GM12878 (cell line): ENCODE measurements at places on chromosomes 11 and 22.

GRCh38 chr22:26912655-26913345 lies 255.4 kb downstream of the MIAT start:
- no peaks in the 10 kb centered on the region; the same call in none of the 2 replicates for H3K27me3 ChIP-seq
- H3K36me3 ChIP-seq = no peaks in the 10 kb centered on the region
- DNase-seq = no peak
- H3K4me3 ChIP-seq = no peak overlapping the region
- no peaks in the 10 kb centered on the region for H3K4me1 ChIP-seq

GRCh38 chr11:79237091-79237490 lies 203.7 kb downstream of the TENM4 start:
- H3K36me3 ChIP-seq = no peaks in the 10 kb centered on the region
- no peaks in the 10 kb centered on the region for H3K4me1 ChIP-seq
- H3K27ac ChIP-seq = no peak overlapping the region

GRCh38 chr11:67071420-67072284 lies 15.0 kb downstream of the RHOD start:
- H3K4me3 ChIP-seq = no peak overlapping the region

GRCh38 chr22:23791738-23792645 lies 5.2 kb downstream of the SMARCB1 start:
- DNase-seq = no peak
- peaks cover 6% of the 10 kb centered on the region; the same call in 1 of the 2 replicates for H3K4me1 ChIP-seq
- H3K4me3 ChIP-seq = no peak overlapping the region
- H3K27me3 ChIP-seq = no peaks in the 10 kb centered on the region
- H3K36me3 ChIP-seq = peaks cover 16% of the 10 kb centered on the region

DNA sequence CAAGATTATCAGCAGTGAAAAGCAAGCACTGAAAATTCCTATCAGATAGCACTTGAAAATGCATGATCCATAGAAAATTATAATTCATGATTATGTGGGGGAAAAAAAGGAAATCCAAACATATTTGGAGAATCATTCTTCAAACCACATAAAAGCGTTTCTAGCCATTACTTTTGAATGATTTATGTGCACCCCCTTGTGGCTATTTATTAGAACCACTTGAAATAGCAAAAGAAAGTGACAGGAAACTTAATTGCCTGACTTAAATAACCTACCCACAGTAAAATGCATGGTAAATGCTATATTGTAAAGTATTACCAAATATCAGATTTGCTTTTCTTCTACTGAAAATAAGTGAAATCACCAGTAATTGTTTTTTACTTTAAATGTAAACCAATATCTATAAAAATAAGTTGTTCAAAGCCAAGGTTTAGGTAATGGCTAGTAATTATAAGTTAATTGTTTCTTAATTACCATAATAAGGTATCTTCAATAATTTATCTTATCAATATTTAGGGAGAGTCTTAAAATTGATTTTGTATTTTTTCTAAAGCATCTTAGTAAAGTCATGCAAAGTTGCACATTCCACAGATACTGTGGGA lies 168.5 kb downstream of the ARHGAP42 start:
- no peaks in the 10 kb centered on the region for H3K27me3 ChIP-seq
- DNase-seq = no peak
- H3K4me3 ChIP-seq = no peak overlapping the region
- no peak overlapping the region for H3K27ac ChIP-seq

- no peak overlapping the region for H3K27ac ChIP-seq
- no peak for DNase-seq
- no peak overlapping the region for H3K4me3 ChIP-seq
- no peaks in the 10 kb centered on the region for H3K4me1 ChIP-seq
- H3K27me3 ChIP-seq = peaks cover 3% of the 10 kb centered on the region; the same call in 1 of the 2 replicates
Observed at GRCh38 chr22:24871611-24872205, 65.7 kb downstream of the SGSM1 start.

GRCh38 chr11:42913731-42914130 lies 398.1 kb upstream of the API5 start:
- H3K4me1 ChIP-seq = no peaks in the 10 kb centered on the region
- H3K27ac ChIP-seq = no peak overlapping the region
- no peak overlapping the region for H3K4me3 ChIP-seq
- no peaks in the 10 kb centered on the region for H3K36me3 ChIP-seq

DNA sequence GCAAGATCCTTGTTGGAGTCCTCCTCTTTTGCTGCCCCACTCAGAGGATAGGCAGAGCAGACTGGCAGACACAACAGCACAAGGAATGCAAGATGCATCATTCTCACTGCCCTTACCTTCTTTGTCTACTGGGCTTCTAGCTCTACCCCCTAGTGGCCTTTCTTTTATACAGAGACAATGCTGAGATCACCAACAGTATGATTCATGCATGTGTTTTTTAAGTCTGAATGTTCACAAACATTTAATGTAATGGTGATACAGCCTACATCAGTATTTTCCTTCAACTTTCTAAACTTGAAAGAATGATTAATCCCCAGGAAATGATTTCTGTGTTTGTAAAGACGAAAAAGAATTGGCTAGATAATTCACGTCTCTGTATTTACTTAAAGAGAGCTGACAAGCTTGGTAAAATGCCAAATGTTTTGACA lies at the start of gene MMP10:
Gene MMP10, minus strand, starts transcription at position 138 of the 428 bp plus-strand sequence. Its CDS starts 37 bp downstream, at position 101.
- no peaks in the 10 kb centered on the region for H3K27me3 ChIP-seq
- H3K27ac ChIP-seq = no peak within 1 kb of the TSS
- no peak for DNase-seq

DNA sequence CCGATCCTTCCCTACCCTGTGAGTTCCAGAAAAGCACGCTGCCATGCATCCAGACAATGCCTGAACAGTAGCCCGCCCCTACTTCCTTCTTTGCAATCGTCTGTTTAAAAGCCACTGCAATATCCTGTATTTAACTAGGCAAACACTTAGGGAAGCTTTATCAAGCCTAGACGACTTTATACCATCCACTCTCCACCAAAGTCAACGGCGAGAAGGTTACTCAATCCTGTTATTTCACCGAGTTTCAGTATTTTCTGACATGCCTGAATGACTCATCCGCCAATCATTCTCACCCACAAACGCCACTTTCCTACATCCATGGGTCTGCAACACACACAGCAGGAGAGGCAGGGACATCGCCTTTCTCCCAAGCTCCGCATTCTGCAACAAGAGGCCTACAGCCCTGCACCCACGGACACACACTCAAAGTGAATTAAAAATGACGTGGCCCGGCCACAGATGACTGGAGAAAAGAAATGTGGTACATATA lies 9.3 kb downstream of the CELSR1 start:
- no peaks in the 10 kb centered on the region for H3K4me1 ChIP-seq
- no peaks in the 10 kb centered on the region for H3K36me3 ChIP-seq
- no peaks in the 10 kb centered on the region for H3K27me3 ChIP-seq
- H3K27ac ChIP-seq = no peak overlapping the region

DNA sequence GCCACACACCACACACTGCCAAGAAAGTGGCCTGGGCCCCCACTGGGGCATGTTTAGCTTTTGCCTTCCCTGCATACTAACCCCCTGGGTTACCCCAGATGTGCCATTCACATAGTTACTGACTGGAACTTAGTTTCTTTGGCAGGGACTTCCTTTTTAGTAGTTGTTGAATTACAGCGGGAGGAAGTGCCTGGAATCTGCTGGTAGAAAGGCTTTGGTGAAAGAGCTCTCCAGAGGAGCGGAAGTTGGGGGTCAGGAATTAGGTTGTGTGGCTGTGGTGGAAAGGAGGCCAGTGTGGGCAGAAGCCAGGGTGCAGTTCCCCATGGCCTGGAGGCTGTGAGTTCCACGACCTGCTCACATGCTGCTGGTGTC lies 69.0 kb downstream of the MED15 start:
- no peaks in the 10 kb centered on the region for H3K27me3 ChIP-seq
- H3K4me1 ChIP-seq = no peaks in the 10 kb centered on the region
- H3K27ac ChIP-seq = no peak overlapping the region

GRCh38 chr11:123567466-123567865 lies 87.0 kb downstream of the SCN3B start:
- no peak overlapping the region for H3K27ac ChIP-seq
- no peak for DNase-seq
- no peaks in the 10 kb centered on the region for H3K27me3 ChIP-seq
- no peaks in the 10 kb centered on the region for H3K36me3 ChIP-seq
- no peaks in the 10 kb centered on the region; the same call in 1 of the 2 replicates for H3K4me1 ChIP-seq

GRCh38 chr11:64887234-64887756 lies 8.9 kb upstream of the EHD1 start:
- H3K36me3 ChIP-seq = no peaks in the 10 kb centered on the region
- no peak for DNase-seq
- no peaks in the 10 kb centered on the region for H3K27me3 ChIP-seq
- H3K4me1 ChIP-seq = peaks cover 12% of the 10 kb centered on the region
- H3K4me3 ChIP-seq = 0 out of 2 replicates have a peak overlapping the region, but pooled peaks have one; percentile 3

DNA sequence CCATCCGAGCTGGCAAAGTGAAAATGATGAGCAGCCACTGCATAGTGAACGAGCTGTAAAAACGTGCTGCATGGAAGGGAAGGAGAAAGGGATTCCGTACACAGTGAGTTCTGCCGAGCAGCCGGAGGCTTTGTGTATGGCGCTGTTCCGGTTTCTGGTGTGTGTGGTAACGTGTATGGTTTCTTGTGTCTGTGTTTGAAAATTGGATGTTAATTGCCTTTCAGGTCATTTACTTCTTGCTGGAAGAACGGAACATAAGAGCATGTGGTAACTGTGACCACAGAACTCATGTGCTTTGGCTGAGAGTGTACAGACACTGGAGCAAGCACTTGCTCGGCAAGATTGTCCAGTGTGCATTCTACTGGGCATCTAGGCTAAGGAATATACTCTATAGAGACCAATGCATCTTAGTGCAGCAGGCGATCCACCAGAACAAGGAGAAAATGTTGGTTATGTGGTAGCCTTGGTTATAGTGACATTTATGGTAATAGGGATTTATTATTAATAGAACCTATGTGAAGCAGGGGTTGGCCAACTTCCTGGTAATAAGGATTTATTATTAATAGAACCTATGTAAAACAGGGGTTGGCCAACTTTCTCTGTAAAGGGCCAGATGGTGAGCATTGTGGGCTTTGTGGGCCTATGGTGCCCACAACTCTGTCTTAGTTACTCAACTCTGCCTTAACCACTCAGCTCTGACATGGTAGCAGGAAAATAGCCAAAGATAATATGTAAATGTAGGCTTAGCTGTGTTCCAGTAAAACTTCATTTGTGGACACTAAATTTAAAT lies 49.2 kb downstream of the GRAMD1B start:
- peak overlapping the region; percentile 36; the same call in 1 of the 2 replicates for H3K27ac ChIP-seq
- H3K36me3 ChIP-seq = peaks cover 2% of the 10 kb centered on the region
- H3K4me3 ChIP-seq = peak overlapping the region; percentile 54
- no peaks in the 10 kb centered on the region for H3K27me3 ChIP-seq
- H3K4me1 ChIP-seq = peaks cover 58% of the 10 kb centered on the region

- H3K4me1 ChIP-seq = peaks cover 35% of the 10 kb centered on the region
- peak; percentile 70 for DNase-seq
- peak within 1 kb of the TSS; percentile 96 for H3K27ac ChIP-seq
- H3K27me3 ChIP-seq = no peaks in the 10 kb centered on the region
- peak within 1 kb of the TSS; percentile 97 for H3K4me3 ChIP-seq
Observed at GRCh38 chr11:65575568-65576231, at the start of gene EHBP1L1. Gene EHBP1L1, plus strand, starts transcription at chr11:65576053. Its CDS starts 250 bp downstream, at chr11:65576303.

DNA sequence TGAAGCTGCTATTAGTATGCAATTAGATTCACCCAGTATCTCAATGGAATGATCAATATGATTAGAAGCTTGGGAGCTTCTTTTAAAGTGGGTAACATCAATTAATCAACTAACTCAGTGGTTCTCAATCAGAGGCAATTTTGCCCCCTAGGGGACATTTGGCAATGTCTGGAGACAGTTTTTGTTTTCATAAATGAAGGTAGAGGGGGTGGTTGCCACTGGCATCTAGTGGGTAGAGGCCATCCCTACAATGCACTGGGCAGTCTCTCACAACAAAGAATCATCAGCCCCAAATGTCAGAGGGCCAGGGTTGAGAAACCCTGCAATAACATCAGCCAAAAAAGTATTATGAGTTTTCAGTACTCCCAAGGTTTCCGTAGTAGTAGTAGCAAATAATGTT lies 5.9 kb upstream of the AMOTL1 start:
- no peak overlapping the region for H3K27ac ChIP-seq
- peaks cover 6% of the 10 kb centered on the region; the same call in 1 of the 2 replicates for H3K27me3 ChIP-seq
- H3K4me3 ChIP-seq = no peak overlapping the region

DNA sequence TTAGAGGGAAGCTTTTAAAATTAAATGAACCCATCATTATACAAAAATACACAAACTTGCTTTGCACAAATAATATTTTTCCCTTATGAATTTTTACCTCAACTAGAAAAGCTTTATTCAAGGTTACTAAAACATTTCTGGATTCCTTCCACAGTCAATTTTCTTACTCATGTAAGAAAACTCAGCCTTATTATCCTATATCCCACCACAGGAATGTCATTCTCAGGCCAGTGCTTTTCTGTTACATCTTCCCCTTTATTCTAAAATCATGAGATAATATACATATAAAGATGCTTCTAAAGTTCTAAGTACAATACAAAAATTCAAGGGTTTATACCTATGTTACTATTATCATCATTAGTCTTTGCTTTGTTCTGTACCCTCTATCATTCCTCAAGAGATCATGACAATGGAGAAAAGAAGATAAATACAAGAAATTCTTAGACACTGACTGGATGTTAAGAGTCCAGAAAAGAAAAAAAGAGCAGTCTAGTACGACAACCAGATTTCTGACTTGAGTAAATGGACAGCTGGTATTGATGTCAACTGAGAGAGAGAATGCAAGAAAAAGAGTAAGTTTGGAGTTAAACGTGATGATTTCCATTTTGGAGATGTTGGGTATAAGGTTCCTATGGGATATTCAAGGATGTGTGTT lies 60.3 kb downstream of the MTMR2 start:
- no peaks in the 10 kb centered on the region for H3K36me3 ChIP-seq
- no peak overlapping the region for H3K27ac ChIP-seq
- DNase-seq = no peak
- H3K4me1 ChIP-seq = no peaks in the 10 kb centered on the region
- H3K27me3 ChIP-seq = no peaks in the 10 kb centered on the region
- H3K4me3 ChIP-seq = no peak overlapping the region

DNA sequence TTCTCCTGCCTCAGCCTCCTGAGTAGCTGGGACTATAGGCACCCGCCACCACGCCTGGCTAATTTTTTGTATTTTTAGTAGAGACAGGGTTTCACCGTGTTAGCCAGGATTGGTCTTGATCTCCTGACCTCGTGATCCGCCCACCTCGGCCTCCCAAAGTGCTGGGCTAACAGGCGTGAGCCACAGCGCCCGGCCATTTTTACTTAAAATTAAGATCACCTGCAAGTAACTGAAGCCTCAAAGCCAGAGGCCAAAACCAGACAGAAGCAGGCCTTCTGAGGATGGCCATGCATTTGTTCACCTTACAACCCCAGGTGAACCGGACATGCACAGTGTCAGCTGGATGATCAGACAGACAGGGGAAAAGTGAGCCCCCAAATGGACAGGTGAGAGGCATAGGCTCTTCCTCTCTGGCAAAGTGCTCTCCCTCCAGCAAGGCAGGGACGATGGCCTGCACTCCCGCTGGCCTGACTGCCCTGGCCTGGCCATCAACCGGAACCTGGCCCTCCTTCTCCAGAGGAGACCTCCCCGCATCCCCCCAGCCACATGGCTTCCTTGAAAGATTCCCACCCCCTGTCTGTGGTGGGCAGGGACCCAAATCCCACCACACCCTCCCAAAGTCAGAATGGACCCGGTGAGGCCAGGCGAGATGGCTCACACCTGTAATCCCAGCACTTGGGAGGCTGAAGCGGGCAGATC lies 25.9 kb downstream of the APOBEC3H start:
- H3K36me3 ChIP-seq = no peaks in the 10 kb centered on the region
- H3K4me3 ChIP-seq = no peak overlapping the region
- no peaks in the 10 kb centered on the region for H3K27me3 ChIP-seq
- peaks cover 4% of the 10 kb centered on the region for H3K4me1 ChIP-seq
- DNase-seq = no peak

- peaks cover 28% of the 10 kb centered on the region for H3K4me1 ChIP-seq
- peak overlapping the region; percentile 45; the same call in 1 of the 2 replicates for H3K4me3 ChIP-seq
- no peaks in the 10 kb centered on the region for H3K27me3 ChIP-seq
Observed at GRCh38 chr11:33389635-33390034, 132.5 kb downstream of the HIPK3 start.
